GOT3 (cell line): ENCODE measurements at places on chromosomes 16 and 17.

- DNase-seq, result no peak
Measured at GRCh38 chr16:14423344-14423743, 206.7 kb downstream of the PARN start.

- DNase-seq, result no peak
Measured at GRCh38 chr16:14419817-14420216, 210.2 kb downstream of the PARN start.

DNA sequence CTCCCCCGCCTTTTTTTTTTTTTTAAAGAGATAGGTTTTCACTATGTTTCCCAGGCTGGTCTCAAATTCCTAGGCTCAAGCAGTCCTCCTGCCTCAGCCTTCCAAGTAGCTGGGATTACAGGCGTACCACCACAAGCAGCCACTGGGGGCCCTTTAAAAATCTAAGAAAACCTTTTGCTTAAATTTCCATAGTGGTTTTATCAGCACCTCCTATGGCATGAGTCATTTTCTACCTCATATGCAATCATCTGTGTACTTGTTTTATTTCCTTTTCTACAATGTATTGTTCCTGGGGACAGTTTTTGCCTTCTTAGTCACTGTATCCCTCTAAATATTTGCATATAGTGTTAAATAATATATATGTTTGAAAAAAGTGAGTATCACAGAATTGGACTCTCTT lies 29.2 kb downstream of the GNA13 start:
- no peak for DNase-seq

GRCh38 chr17:49218941-49219913 lies 8.7 kb downstream of the ABI3 start:
- no peak for DNase-seq

DNA sequence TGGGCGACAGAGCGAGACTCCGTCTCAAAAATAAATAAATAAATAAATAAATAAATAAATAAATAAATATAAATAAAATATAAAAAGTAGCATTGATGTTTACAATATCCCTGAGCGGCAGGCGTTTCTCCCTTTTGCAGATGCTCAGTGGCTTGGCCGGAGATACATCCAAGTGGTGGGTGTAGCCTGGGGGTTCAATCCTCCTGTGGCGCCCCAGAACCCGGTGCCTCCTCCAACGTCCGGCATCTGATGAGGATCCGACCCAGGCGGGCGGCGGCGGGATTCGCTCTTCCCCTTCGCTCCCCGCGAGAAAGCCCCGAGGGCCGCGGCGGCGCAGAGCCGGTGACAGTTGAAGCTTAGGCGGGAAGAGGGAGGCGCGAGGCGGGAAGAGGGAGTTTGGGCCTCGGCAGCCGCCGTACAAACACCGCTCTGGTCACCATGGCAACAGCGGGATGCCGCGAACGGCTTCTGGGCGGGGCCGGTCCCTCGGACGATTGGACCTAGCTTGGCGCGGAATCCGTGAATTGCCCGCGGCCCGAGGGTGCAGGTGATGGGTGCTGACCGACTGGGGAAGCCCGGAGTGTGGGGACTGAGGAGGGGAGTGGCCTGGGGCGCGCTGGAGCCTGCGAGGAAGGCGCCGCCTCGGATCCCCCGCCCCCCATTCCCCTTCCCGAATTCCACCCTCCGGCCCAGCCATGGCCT lies 12.7 kb upstream of the ALDOA start:
- DNase-seq, result peak; percentile 80

GRCh38 chr16:27737513-27737912 lies 187.6 kb downstream of the KATNIP start:
- no peak for DNase-seq

- no peak for DNase-seq
Measured at GRCh38 chr17:72090108-72090507, 30.7 kb upstream of the SOX9 start.
